Stimulated activated CD4-positive, alpha-beta T cell treated with anti-CD3 and anti-CD28 coated beads, Interleukin-4, amount 100 ng/mL, for 4 hours (primary cell): ENCODE measurements at places on chromosomes 7 and 10.
A peak's percentile ranks its signal among the peaks of the same experiment; 100 is the strongest.

- no peak for DNase-seq
Observed at GRCh38 chr7:155597753-155598140, 46.7 kb upstream of the RBM33 start.

GRCh38 chr7:13845601-13846000 is 143.9 kb downstream of the ETV1 start:
- DNase-seq, result no peak

GRCh38 chr10:106765928-106766327 is 398.6 kb downstream of the SORCS1 start:
- DNase-seq, result no peak

- DNase-seq, result no peak
Observed at GRCh38 chr10:35959252-35959651, 317.2 kb upstream of the FZD8 start.

GRCh38 chr7:108027239-108027638 is 24.3 kb upstream of the LAMB1 start:
- DNase-seq, result no peak

DNA sequence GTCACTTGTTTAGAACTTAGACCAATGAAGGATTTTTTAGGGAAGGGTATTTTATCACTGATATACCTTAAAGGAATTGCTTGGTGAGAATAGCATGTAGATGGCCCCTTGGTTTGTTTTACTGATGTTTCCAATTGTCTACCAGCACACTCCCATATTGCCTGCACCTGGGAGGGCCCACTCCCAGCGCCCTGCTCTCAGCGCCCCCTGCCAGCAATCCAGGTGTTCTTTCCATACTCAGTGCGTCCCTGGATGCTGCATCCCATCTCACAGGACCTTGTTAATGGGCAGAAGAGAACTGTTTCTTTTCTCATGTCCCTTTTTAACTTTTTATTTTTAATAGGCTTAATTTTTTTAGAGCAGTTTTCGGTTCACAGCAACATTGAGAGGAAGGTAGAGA is 24.1 kb upstream of the SFRP5 start:
- no peak for DNase-seq

DNA sequence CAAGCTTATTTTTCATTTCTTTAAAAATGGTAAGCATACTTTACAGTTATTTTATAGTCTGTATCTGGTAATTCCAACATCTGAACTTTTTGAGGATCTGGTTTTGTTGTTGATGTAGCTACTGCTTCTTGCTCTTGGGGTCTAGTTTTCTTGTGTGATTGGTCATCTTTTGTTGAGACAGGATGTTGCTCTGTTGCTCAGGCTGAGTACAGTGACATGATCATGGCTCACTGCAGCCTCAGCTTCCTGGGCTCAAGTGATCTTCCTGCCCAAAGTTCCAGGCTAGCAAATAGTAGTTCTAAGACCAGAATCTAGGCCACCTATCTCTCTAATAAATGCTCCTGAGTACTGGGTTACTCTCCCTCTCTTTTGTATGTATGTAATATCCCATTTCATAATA is 75.7 kb downstream of the NRCAM start:
- no peak for DNase-seq

- DNase-seq, result peak; percentile 22
Observed at GRCh38 chr7:21338728-21339164, 89.1 kb upstream of the SP4 start.
